ENCODE measurements at places on chromosomes 7 and 10.

DNA sequence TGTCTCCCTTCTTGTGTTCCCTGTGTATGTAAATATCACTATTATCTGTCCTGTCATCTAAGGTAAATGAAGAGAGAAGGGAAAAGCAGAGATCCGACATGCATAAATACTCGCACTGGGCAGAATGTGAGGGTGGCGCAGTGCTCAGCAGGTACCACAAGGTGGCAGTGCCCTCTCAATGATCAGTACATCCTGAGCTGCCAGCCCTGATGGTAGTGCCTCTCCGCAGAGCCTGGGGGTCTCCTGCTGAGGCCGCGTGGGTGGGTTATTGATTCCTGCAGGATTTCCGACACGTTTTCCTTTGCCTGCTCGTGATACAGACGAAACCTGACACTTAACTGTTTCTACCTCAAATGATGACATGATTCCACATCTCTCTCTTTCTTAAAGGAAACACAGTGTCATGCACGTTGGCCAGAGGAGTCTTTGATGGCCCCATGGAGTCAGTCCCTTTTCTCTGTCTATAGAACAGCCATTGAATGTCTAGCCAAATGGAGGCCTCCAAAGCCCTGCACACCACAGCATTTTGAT, 19.8 kb downstream of the RGR start:
- peak; percentile 69 for DNase-seq

DNA sequence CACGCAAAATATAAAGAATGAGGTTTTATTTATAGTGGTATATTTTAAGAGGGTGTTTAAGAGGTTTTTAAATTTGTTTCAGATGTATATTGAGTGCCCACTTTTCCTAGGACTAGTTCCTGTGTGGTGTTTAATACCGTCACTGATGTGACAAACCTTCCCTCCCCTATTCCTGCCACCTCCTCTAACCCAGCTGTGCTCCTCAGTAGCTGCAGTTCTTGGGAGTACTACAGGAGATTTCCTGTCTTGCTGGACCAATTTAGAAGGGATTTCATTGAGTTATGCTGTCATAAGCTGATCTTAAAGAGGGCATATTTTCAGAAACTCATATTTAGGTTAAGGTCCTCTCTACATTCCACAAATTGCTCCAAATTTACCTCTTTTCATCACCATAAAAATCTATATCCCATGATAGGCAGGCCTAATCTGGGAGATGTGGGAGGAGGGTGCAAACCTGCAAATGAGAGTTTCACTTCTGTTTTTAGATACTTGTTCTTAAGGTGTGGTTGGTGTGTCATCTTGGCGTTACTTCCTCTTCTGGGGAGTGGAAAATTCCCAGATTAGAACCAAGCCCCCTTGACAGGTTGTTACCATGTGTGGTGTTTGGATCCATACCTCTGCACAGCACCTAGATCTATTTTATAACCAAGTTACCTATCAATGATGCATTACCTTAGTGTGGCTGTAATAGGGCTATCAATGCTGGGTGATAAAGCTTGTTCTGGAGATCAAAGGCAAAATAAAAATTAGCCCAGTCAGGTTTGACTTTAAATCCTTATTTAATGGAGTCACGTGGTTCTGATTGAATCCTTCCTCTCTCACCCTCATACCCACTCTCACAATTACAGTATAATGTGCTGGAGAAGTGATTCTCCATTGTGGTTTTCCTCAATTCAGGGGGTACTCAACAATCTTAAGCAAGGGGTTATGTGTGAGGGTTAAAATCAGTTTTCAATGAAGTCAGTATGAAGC, 141.1 kb downstream of the CDK14 start:
- DNase-seq = no peak

DNA sequence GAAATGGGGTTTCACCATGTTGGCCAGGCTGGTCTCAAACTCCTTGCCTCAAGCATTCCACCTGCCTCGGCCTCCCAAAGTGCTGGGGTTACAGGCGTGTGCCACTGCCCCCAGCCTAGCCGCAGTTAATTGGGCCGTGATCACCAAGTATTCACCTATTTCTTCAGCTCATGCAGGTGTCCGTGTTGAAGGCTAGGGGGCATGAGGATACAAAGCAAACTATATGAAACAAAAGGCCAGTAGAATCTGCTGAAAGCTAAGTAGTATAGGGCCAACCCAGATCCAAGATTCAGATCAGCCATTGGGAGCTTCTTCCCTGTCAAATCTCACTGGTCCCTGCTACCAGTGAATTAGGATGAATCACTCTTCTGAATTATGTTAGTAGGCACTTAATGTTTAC, 73.4 kb downstream of the LRRC4 start:
- DNase-seq = no peak

DNA sequence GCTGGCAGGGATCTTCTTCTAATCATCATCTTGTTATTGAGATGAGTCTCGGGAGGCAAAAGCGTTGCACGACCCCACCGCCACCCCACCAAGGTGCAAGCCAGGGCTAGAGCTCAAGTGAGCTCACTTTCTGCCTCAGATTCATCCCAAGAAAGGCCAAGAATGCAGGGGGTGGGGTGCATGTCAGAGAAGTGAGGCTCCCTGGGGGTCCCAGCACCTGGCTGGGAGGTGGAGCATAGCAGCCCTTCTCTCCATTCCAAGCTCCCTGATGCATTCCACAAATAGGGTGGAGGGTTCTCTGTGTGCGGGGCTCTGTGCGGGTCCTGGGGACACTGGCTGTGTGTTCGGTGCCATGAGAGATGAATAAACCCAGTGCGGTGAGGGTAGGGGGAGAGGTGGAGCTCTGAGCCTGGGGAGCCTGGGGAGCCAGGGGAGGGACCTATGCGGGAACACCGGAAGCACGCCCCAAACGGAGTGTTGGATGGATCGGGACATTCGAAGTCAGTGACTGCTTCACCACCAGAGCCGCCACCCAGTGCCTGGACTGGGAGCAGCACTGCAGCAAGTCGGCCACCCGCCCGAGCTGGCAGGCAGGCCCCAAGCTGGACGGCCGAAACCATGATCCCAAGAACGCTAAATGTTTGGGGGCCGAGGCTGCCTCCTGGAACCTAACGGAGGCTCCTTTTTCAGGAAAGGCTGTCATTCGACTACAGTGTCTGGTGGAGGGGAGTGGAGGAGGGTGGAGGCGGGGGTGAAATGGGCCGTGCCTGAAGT, 17.9 kb upstream of the HMX3 start:
- no peak for DNase-seq

- no peak for DNase-seq
Measured at GRCh38 chr10:5560817-5561703, 36.3 kb downstream of the CALML3 start.

GRCh38 chr10:62059217-62059920, 157.9 kb downstream of the ARID5B start:
- DNase-seq = peak; percentile 60

DNA sequence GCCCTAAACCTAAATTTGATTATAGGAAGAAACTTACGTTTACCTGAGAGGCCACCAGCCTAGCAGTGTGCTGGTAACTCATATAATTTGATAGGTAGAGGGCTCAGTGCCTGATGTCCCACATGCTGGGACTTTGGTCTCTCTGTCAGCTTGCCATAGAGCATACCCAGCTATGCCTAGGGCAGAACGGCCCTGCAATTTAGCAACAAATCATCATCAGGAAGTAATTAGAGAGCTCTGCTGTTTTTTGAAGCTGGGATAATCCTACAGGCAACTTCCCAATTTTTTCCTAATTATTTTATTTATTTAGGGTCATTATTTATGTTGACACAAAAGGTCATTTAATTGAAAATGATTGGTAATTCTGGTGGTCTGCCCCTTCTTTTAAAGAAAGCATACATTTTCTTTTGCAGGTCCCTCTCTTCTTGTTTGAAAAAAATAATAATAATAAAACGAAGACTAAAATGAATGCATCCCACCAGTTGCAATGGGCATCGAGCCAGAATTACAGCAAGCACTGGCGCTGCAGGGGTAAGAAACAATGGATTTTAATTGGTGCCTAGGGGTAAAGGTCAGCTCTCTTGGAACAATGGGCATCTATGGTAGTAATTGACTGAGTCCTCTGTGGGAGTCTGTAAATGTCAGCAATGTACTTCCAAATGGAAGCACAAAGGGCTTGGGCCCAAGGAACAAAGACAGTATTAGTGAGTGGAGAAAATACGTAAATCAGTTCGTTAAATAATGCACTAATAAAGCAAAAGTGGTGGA, 348.0 kb downstream of the SORCS1 start:
- DNase-seq = no peak

DNA sequence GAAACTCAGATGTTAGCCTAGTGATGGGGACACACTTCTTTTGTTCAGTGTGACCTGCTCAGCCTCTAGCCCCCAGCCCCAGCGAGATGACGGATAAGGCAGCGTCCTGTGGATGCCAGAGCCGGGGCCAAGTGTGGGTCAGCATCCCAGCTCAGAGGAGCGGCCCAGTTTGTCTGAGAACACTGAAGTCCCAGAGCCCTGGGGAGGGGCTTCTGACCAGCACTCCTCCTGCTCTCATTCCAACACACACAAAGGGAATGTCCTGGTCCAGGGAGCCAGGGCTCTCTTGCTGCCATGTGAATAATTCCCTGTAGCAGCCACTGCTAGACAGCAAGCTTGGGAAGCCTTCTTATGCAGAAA, 4.5 kb upstream of the ATP6V0E2 start:
- no peak for DNase-seq

- peak; percentile 19 for DNase-seq
Measured at GRCh38 chr10:132418527-132419416, 21.8 kb downstream of the PWWP2B start.

DNA sequence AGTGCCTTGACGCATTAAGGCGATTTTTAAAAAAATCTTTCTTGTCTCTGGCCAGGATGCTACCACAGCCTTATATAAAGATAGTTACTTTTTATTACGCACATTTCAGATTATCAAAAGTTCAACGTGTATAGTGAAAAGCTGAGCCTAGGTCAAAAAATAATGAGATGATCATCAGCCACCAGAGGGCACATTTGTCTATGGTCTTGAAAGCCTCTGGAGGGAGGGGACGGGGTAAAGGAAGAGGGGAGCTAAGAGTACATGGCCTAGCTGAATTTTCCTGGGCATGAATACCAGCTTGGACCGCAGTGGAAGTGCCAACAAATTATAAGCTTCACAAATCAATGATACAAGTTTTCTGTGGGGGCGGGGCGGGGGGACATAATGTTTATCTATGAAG, 285.9 kb upstream of the SMIM30 start:
- no peak for DNase-seq

- peak; percentile 62 for DNase-seq
Measured at GRCh38 chr10:13788711-13789447, 202.1 kb downstream of the PRPF18 start.

- DNase-seq = peak; percentile 24
Measured at GRCh38 chr10:128927497-128928161, 539.4 kb upstream of the MGMT start.

DNA sequence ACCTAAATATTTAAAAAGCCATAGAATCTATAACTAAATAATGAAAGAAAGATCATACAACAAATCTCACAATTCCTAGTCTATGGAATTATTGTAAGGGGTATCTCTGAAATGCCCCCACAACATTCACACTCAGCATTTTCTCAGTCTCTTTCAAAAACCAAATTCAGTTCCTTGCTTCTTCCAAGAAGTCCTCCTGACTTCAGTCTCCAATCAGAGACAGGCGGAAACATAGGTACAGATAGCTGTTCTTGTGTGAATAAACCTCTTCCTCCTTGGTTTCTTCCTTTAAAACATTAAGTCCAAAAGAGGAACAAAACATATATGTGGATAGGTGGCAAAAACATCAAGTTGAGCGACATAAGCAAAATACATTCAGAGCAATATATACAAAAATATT, 13.9 kb upstream of the FBXW4 start:
- no peak for DNase-seq

DNA sequence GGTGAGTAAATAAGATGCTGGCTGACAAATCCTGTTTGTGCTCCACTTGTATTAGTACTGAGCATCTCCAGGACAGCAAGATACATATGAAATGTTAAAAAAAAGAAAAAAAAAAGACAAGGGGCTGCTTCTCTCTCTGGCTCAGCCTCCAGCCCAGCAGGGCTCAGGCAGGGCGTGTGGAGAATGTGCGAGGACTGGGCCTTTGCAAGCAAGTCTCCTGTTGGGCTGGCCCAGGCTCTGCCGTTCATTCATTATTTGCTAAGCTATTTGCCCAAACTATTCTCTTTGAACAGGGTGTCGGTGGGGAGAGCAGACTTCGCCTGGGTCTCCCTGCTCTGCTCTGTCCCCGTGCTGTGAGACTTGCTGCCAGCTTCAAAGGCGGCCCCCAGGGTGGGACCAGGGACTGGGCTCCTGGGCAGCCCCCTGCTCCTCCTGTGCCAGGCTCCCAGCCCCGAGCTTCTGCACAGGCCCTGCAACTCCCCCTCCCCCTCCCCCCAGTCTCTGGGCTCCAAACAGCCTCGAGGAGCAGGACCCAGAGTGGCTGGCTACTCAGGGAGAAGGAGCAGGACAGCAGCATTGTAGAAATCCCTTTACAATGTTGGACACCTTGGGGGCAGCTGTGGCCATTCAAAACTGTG, 25.6 kb upstream of the MGMT start:
- no peak for DNase-seq

DNA sequence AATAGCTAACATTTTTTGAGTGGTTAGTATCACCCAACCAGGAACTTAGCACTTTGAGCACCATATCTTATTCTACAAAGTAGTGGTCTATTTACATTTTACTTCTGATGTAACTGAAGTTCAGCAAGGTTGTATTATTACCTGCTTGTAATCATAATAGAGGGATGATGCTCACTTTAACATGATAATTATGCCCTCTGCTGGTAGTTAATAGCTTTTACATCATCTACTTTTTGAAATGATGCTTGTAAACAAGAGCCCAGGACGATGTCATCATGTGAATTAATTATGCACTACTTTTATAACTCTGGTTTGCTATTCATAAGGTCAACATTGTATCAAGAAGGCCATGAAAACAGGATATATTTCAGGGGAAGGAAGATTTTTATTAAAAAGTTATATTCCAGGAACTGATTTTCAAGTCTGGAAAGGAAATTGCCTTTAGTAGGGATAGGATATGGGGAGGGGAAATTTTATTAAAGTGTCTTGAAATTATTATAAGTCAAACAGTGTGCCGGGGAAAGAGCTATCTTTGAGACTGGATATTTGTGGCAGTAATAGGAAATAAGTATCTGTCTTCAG, 80.3 kb upstream of the SCIN start:
- peak; percentile 52 for DNase-seq
